Common myeloid progenitor, CD34-positive (primary cell): ENCODE measurements at places on chromosomes 5 and 9.

DNA sequence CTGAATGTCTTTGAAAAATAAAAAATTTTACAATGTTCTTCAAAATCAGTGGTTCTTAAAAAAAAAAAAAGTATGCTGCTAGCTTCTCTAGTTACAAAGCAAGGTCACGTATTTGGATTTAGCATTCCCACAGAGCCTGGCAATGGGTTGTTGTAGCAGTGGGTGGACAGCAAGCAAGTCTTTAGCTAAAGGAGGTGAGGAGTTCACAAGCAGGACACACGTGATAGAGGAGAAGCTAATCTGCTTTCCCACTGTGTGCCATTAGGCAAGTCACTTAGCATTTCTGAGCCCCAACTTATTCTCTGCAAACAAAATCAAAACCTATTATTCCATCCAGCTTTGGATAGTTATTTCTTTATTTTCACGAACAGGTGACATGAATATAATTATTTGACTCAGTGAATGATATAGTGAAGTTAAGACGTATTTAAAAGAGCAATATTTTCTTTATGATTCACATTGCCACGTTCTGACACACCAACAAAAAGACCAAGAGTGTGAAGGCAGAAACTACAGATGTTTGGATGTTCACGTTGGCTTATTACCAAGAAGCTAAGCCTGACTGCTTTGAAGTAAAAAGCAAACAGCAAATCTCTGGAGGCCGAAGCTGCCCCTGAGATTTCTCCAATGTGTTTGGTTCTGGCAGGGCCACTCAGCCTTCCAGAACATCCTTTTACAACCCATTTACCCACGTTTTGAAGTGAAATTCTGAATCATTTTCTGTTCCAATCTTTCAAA lies 612.1 kb upstream of the CDH6 start:
- no peak for DNase-seq

- DNase-seq: no peak
Measured at GRCh38 chr5:69129413-69129812, 35.6 kb downstream of the SLC30A5 start.

DNA sequence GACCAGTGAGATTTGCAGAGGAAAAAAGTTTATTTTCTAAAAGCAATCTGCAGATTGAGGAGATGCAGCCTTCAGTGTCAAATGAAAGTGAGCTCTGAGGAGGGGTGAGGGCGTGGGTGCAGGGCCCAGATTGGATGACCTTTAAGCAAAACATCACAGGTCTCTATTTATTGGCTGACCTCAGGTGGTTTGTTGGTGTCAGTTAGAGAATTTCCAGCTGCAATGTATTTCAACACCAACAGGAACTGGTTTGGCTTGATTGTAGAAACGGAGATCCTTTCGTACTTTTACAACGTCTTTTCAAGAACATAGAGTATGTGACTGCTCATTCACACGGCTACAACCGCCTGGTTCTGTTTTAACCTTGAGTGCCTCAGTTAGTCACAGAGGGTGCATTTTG lies 1069.1 kb downstream of the EFNA5 start:
- DNase-seq: no peak

DNA sequence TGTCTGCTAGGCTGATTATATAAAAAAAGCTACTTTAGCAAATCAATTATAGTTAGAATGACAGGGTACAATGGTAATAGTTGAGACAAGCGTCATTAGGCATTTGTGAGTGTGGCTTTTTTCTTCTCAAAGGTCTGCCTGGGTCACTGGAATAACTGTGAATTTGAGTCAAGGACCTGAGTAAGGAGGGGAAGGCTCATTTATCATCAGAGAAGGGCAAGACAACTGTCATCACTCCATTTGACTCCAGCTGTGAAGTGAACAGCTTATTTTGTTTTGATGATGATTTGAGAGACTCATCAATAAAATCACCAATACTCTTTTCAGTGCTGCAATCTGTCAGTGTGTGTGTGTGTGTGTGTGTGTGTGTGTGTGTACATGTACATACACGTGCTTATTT lies 118.6 kb downstream of the MAT2B start:
- DNase-seq: no peak

GRCh38 chr5:78958672-78959445 lies 26.3 kb downstream of the ARSB start:
- DNase-seq: no peak

GRCh38 chr5:134967607-134968006 lies at the start of gene CATSPER3:
CATSPER3 (plus strand) TSS chr5:134967907; CDS start chr5:134967992, 85 bp downstream.
- no peak for DNase-seq

DNA sequence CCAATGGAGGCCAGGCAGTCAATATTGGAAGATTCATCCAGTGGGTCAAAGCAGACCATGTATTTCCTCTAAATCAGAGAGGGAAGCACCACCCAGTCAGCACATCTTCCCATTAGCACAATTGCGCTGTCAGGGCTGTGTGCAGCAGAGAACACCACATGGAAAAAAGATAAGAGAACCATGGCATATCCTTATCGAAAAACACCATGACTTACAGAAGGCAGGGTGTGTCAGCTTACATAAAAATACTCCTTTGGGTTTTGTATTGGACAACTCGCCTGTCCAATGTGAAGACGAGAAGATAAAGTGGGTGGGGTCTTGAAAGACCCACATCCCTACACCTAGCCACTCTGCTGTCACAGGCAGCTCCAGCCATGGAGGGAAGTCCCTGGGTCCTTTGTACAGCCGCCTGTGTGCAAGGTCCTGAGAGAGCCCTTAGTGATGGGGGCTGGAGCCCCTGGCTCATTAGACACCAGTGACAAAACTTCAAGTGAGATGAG lies 71.9 kb upstream of the SPATA31E1 start:
- peak; percentile 58 for DNase-seq

GRCh38 chr5:78006449-78006848 lies 230.3 kb upstream of the TBCA start:
- DNase-seq: no peak

GRCh38 chr5:123298335-123299030 lies 124.7 kb downstream of the CEP120 start:
- no peak for DNase-seq
